A673 (cell line): ENCODE measurements at places on chromosomes 2 and 18. TPM values are rescaled to one million over a fixed set of nuclear protein-coding genes. Genes with fewer than 3 reads are reported as not detected.

DNA sequence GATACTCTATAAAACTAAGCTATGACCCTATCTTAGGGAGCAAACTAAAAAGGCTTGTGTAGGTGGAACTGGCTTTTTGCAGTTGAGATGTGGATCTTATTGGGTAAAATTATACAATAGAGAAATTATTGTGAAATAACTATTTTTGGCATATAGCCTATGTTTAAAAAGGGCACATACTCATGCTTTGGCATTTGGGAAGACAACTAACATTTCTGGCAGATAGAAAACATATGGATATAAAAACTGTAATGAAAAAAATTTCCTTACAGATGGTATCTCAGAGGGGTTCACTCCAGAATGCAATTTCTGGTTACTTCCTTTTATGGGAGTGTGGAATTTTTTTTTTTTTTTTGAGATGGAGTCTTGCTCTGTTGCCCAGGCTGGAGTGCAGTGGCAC lies 120.1 kb upstream of the CCDC195 start:
- no peak for DNase-seq

DNA sequence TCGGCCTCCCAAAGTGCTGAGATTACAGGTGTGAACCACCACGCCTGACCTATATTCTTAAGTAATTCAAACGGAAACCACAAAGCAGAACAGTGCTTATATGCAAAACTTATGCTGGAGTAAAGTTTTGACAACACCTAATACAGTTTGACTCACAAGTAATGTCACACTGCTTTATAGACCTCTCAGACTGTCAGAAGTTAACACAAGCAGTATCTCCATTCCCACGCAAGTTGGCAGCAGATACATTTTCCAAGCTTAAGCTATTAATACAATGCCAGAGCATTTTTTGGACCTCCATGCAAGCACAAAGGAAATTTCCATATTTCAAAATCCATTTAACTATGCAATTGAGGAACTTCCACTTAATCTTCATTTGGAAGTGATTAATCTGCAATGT lies 21.0 kb upstream of the SANBR start:
- DNase-seq, result peak; percentile 48

GRCh38 chr18:46261799-46262198 lies 157.6 kb downstream of the HAUS1 start:
- DNase-seq, result no peak

- DNase-seq, result no peak
These were observed 22.5 kb downstream of the DRC1 start for GRCh38 chr2:26424221-26424620.

DNA sequence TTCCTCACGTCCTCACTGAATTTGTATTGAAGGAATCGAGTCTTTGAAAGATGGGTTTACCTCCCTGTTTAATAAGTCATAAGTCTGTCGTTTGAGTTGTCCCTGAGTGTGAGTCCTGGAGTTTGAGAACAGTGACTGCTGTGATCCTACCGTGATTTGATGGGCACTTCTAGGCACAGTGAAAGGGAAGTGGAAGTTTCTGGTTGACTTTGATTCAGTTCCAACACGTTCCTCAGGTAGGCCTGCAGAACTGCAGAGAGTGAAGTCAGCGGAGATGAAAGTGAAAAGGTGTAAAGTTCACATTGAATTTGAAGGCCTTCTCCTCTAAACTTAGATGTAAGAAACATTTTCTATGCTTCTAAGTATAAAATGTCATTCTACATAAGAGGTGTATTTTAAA lies 52.9 kb upstream of the ACKR3 start:
- no peak for DNase-seq

- peak; percentile 6 for DNase-seq
These were observed 766 bp downstream of the PDE6D start for GRCh38 chr2:231780123-231780908.

DNA sequence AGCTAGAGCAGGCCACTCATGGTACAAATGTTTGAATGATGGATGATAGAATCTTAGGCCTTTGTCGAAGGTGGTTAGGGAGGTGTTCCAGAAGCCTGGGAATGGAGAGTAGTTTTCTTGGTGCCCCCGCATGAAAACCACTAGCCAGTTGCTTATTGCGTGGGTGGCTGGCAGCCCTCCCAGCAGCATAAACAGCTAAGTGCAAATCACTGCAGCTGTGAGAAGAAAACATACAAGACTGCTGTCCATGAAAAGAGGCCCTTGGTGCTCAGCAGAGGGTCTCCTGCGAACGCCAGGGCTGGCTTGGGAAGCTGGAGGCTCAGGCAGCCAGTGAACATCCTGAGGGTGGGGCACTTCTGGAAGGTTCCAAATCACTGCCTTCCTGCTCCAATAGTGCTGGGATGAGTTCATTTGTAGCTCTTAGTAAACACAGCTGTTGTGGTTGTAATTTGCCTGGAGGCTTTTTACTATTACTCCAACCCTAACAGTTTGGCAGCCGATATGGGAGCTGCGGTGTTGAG lies 118.8 kb downstream of the MGAT5 start:
- DNase-seq, result peak; percentile 3

DNA sequence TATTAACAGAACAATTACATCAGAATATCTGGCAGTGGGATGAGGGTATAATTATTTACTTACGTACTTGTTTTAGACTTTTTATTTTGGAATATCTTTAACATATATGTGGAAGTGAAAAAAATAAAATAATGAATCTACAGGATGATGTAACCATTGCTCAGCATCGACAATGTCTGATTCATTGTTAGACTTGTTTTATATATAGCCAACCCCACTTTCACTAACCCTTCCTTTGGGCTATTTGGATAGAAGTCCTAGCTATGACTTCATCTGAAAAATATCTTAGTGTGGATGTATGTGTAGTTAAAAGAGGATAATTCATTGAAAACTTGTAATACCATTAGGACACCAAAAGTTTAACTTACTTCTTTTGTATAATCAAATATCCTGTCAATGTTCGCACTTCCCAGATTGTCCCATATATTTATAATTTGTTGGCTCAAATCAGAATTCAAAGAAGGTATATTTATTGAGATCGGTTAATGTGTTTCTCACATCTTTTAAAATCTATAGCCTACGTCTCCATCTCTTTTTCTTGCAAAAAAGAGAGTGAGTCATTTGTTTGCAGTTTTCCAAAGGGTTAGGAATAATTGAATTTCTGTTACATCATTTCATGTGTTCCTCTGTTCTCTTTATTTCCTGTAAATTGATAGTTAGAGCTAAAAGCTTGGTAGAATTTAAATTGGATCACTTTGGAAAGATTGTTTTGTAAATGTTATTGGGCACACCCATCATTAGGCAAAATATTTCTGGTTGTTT lies 506.1 kb upstream of the FAM98A start:
- peak; percentile 8 for DNase-seq

GRCh38 chr2:120287183-120288015 lies 34.7 kb downstream of the RALB start:
- DNase-seq, result no peak

DNA sequence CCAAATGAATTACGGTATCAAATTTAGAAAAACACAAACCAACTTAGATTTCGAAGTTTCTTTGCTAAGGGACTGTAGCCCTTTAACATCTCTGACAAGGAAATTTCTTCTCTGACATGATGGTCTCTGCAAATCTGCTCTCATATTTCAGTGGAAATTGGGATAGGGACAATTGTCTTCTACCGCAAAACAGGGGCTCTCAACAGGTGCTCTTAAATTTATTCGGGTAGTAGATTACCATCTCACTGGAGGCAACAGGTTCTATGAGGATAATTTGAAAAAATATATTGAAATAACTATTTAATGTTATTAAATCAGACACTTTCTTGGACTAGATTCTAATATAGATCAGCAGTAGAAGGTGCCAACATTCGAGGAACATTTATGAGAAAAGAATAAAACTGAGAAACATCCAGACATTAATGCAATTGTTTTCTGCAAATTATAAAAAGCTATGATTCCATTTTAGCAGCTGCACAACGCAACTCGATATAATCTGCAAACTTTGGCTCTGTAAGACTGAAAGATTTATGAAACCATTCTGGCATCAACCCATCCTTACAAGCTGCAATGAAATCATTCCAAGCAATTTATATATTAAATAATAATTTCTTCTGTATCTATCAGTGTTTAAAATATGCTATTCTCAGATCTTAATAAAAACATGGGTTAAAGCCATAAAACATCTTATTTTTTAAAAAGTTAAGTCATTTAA lies 10.0 kb upstream of the BCL2 start:
- no peak for DNase-seq

DNA sequence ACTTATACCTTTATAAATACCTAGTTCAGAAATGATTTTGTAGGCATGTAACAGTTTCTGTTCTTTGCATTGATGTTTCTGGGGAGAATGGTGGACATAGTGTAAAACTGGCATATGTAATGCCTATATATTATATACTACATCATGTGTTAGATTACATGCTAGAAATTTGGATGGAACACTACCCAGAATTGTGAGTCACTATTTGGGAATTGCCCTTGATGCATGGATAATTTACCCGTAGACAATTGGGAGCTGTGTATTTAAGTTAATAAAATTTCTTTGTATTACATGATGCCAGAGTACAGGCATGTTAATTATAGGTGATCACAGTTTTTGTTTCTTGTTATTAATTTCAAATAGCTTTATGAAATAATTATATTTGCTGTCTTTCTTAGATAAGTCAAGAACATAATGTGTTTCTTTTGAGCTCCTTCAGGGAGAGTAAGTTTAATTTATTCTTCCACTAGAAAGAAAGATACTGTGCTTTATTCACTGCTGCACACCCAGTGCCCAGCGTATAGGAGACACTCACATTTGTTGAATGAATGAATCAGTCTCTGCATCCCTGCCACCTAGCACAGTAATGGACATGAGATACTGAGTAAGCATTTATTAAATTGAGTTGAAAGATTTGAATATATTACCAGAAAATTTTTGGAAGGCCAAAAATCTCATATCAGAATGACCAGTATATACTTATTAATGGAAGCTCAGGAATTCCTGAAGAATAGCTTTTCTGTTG lies 16.9 kb downstream of the ACSL3 start:
- DNase-seq, result no peak

DNA sequence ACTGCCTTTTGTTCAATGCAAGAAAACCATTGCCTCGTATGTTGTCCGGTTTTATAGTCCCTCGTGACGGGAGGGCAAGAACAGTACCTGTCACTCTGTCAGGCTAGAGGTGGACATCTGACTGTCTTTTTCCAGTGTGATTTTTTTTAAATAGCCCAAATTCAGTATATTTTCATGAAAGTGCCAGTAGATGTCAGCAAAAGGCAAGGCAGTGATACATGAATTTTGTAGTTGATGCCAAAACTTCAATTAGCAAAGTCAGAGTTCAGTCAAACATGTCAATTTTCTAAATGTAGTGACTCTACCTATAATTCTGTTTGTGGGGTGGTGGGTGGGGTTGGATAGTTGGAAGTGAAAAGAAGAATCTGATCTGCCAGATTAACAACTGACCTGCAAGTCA lies 296.0 kb upstream of the MC4R start:
- no peak for DNase-seq

- no peak for DNase-seq
These were observed 169.2 kb downstream of the KLHL29 start for GRCh38 chr2:23554054-23554697.

- DNase-seq, result no peak
These were observed 228.0 kb downstream of the PIK3C3 start for GRCh38 chr18:42182728-42183700.

DNA sequence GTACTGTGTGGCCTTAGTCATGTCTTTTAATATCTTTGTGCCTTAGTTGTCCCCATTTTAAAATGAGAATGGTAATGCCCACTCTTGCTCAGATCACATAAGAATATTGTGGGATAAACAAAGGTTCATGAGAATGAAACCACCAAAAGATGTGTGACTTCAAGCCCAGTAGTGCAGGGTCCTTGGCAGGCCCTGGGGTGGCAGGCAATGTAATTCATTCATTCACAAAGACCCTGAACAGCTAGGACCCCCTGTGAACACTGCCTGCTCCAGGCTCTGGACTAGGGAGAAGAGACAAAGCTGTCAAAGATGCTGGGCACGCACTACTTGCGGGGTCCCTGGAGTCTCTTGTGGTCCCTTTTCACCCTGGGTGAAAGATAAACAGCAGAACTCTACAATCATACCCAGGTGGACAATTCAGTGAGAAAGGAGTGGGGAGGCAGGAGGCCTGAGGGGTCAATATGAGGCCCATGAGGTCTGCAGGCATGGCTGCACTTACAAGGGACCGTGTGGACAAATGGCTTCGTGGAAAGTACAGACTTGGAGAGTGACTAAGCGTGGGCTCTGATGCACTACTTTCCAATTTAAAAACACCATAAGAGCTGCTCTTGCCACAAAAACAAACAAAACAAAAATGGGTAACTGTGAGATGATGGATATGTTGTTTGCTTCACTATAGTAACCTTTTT lies 136.1 kb downstream of the SMAD7 start:
- DNase-seq, result no peak

GRCh38 chr2:190407246-190407661 lies 901 bp upstream of the MFSD6 start:
- peak; percentile 40 for DNase-seq

- no peak for DNase-seq
These were observed 638.7 kb upstream of the SETBP1 start for GRCh38 chr18:44041961-44042360.

GRCh38 chr2:158808426-158808825 lies 13.3 kb downstream of the DAPL1 start:
- no peak for DNase-seq

DNA sequence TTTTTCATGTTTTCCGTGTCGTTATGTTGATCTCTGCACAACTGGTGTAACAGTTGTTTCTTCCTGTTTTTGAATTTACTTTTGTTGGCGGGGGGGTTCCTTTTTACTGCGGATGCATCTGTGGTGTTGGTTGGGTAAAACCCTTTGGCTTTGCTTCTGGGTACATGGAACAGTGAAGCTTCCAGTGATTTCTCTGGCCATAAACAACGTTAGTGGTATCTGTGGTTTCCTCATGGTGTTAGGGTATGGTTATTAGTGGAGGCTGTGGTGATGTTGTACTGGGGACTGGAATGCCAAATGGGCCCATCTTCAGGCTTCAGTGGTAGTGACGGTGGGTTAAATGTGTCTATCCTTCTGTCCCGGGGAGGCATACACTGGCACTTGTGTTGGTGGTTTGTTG lies 285.4 kb upstream of the ZNF804A start:
- no peak for DNase-seq

DNA sequence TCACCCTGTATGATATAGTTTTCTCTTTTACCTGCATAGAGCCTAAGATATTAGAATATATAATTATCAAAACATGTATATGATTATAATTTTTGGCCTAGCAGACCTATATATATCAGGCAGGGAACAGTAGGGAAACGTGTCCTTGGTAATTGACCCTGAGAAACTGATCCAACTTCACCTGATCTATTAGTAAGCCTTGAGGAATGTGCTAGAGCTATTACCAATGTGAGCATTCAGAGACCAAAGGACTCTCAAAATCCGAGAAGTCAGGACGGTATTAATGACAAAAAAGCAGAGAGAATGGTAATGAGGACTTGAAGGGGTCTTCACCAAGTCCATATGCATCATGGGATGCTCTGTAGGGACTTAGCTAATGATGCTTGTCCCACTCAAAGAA lies 571.9 kb downstream of the CPS1 start:
- no peak for DNase-seq

CIB4 gene
- total RNA-seq, result not detected in 2 replicates

RFTN2 gene
- total RNA-seq, result 5.8 and 7.3 TPM in 2 replicates

TMEM247 gene
- total RNA-seq, result not detected in 2 replicates

SLC9A4 gene
- total RNA-seq, result 0.11 and 0.17 TPM in 2 replicates
